Chondrocyte (in vitro differentiated cells): ENCODE measurements at places on chromosomes 16 and 17. TPM values are rescaled to one million over a fixed set of nuclear protein-coding genes. Genes with fewer than 3 reads are reported as not detected.
A peak's percentile ranks its signal among the peaks of the same experiment; 100 is the strongest.

DNA sequence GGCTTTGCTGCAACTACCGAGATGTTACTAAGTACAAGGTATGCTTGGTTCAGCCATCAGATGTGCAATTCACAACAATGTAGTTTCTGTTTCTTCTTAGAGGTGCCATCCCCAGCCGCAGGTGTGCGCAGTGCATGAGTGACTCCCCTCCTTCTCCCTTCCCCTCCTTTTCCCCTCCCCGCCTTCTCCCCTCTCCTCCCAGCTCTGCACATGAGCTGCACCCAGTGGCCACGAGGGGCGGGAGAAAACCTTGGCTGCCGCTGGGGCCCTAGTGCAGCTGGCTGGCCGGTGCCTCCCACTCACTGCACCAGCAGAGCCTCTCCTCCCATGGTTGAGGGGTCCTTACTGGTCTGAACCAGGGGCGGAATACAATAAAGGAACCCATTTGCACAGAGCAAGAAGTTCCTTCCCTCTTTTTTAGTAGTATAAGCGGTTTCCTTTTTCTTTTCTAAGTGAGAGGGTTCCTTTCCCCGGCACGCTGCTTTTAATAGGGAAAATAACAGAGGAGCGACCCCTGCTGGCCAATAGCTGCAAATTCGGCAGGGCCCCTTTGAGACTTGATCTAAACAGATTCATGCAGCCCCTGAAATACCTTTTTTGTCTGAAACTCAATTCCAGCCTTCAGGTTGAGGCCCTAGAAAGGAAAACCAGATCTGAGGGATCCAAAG is 7.8 kb upstream of the CCL15 start:
- no peak overlapping the region for H3K27ac ChIP-seq
- H3K4me3 ChIP-seq, result no peak overlapping the region
- H3K27me3 ChIP-seq, result peaks cover 20% of the 10 kb centered on the region
- DNase-seq, result no peak
- no peaks in the 10 kb centered on the region for H3K4me1 ChIP-seq

Gene SLC5A2
- total RNA-seq, result not detected in 3 replicates

Gene VPS35L
- 68.7 to 83.4 TPM (median 73.6 TPM) in 3 replicates for total RNA-seq

Gene TBC1D3H
- not detected in 3 replicates for total RNA-seq

DNA sequence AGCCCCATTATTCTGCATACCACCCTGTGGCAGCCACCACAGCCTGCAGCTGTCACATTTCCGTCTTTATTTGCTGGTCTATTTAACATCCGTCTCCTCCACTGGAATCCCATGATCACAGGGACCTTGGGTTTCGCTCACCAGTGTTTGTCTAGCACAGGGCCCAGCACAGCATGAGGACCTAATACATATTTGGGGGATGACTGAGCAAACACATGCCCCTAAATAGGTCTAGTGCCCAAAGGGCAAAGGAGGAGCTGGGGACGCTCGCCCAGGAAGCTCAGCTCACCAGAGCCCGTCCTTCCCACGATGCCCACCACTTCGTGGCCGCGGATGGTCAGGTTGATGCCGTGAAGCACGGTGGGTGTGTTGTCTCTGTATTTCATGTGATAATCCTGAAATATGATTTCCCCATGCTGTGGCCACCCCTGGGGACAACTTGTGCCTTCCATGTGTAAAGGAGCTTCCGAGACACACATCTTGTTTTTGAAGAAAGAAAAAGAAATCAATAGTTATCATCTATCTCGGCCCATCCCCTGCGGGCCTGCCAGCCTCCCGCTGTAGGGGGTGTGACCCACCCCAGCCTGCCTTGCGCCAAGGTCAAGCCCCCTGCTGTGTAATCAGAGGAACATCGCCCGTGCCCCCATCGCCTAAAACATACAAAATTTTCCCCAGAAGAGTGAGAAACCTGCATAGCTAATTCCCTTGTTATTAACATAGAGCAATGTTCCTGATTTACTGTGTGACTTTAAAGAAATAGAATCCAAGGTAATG is 21.0 kb upstream of the ABCC12 start:
- no peak overlapping the region for H3K4me3 ChIP-seq
- no peaks in the 10 kb centered on the region for H3K4me1 ChIP-seq
- peaks cover 9% of the 10 kb centered on the region for H3K27me3 ChIP-seq
- H3K27ac ChIP-seq, result no peak overlapping the region
- no peaks in the 10 kb centered on the region for H3K36me3 ChIP-seq

- H3K27ac ChIP-seq, result no peak overlapping the region
- no peaks in the 10 kb centered on the region for H3K4me1 ChIP-seq
- no peak for DNase-seq
- no peak overlapping the region for H3K4me3 ChIP-seq
Observed at GRCh38 chr17:76132574-76133338, 8.3 kb downstream of the FOXJ1 start.

Gene TUBG2
- total RNA-seq, result 26.2 to 36.5 TPM (median 29.2 TPM) in 3 replicates

DNA sequence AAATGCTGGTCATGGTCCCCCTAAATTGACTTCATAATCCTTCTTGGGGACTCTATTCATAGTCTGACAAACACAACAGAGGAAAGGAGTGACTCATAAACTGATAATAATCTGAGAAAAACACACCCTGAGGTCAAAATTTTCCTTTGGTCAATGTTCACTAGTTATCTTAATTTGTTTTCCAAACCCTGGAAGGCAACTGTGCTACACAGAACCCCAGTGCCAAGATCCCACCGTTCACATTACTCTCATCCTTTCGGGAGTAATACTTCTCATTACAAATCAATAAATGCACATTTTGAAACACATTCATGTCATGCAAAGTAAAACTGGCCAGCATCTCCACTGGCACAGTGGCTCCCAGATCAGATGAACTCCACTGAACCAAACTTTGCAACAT is 23.2 kb downstream of the COIL start:
- H3K27me3 ChIP-seq, result no peaks in the 10 kb centered on the region
- H3K36me3 ChIP-seq, result peaks cover 22% of the 10 kb centered on the region
- H3K4me1 ChIP-seq, result no peaks in the 10 kb centered on the region
- no peak overlapping the region for H3K27ac ChIP-seq
- no peak overlapping the region for H3K4me3 ChIP-seq

GRCh38 chr16:2511128-2511800 is 2.5 kb upstream of the ATP6V0C start:
- H3K4me1 ChIP-seq, result peaks cover 21% of the 10 kb centered on the region
- no peak for DNase-seq
- no peaks in the 10 kb centered on the region for H3K36me3 ChIP-seq
- no peak overlapping the region for H3K27ac ChIP-seq
- no peak overlapping the region for H3K4me3 ChIP-seq

DNA sequence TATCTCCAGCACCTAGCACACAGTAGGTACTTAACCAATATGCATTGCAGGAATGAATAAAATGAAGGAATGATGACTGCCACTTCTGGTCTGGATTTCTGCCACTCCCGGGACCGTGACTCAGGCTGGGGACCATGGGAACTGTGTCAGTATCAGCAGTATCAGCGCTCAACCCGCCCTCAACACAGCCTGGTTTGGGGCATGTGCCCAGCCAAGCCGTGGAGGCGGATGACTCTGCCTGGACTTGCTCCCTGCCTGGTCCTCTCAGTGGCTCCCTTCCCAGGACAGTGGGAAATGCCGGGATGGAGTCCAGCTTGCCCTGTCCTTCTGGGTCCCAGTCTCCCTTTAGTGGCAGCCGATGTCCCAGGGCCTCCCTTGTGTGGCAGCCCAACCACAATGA is 55.1 kb downstream of the SRCIN1 start:
- no peak overlapping the region for H3K27ac ChIP-seq
- H3K4me3 ChIP-seq, result no peak overlapping the region
- no peaks in the 10 kb centered on the region for H3K36me3 ChIP-seq
- H3K4me1 ChIP-seq, result no peaks in the 10 kb centered on the region
- peaks cover 33% of the 10 kb centered on the region for H3K27me3 ChIP-seq

DNA sequence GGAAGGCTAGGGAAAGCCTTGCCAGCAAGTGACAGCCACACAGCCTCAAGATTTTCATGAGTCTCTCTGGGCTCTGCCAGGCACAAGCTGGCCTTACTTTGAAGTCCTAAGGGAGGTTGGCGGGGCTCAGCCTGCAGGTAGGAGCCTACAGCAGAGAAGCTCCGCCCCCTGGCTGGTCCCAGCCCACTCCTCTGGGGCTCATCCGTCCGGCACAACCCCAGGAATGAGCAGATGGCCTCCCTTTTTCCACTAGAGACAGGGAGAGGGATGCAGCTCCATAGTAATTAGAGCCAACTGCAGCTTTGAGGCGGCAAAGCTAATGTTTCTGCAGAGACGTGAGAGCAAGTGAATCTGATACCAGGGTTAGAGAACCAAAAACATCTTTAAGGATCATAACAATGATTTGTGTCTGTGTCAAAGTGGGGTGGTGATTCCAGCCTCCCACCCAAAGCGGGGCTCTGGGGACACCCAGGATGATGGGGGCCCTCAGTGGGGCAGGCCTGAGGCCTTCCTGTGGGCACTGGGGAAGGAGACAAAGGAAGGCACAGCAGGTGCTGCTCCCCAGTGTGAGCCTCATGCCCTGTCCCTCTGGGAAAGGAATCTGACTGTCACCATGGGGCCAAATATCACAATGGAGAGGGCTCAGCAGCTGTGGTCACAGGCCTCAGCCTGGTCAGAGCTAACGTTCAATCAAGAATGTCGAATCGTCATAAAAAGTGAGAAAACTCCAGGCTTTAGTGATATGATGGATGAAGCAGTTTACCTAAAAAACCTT is 61.5 kb downstream of the RBFOX3 start:
- peaks cover 24% of the 10 kb centered on the region for H3K27me3 ChIP-seq
- peak; percentile 51 for DNase-seq
- no peaks in the 10 kb centered on the region for H3K36me3 ChIP-seq
- H3K27ac ChIP-seq, result no peak overlapping the region

DNA sequence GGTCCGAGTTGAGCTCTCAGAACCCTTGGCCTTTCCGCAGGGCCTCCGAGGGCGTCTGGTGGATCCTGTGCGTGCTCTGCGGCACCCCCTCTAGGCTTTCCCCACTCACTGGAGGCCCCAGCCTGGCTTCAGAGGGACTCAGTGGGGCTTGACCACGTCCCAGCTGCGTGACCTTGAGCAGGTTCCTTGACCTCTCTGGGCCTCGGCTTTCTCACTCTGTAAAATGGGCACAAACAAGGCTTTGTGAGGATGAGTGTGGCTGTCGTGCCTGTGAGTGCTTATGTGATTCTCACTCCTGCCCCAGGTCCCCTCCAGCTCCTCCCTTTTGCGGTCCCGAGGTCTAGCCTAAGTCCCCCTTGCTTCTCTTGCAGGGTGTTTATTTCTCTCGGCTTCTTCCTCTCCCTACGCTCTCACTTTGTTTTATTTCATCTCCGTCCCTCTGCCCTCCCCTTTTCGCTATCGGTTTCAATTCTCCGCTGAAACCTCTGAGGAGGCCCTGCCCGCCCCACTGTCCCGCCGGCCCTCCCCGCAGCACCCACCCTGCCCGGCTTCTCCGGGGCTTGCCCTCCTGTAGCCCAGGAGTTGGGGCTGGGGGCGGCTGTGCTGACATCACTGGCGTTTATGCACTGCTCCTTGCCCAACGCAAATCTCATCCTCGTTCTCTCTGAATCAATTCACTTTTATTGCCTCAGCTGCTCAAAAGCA is 82.3 kb upstream of the CBX4 start:
- no peak for DNase-seq
- H3K27ac ChIP-seq, result no peak overlapping the region
- peaks cover 13% of the 10 kb centered on the region for H3K4me1 ChIP-seq
- H3K27me3 ChIP-seq, result peaks cover 17% of the 10 kb centered on the region
- no peak overlapping the region for H3K4me3 ChIP-seq

Gene GRIN2A
- total RNA-seq, result not detected in 3 replicates

DNA sequence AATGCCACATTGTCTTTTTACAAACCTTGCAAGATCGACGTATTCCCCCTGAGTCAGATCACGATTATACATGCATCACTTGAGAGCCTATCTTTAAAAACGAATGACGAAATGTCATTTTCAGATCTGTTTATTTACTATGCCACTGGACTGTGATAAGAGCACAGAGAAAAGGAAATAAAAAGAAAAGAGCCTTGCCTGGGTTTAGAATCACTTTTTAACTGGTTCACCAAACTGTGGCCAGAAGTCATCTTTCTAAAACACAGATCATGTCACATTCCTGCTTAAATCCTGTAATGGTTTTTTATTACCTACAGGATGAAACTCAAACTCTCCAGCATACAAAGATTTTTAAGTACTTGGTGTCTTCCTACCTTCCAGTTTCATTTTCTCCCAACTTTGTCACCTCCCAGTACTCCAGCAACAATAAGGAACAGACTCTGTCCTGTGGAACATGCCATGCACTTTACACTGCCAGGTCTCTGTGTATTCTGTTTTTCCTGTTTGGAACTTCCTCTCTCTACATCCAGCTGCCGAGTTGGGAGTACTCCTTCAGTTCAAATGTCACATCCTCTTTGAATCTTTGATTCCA is 91.5 kb downstream of the SNX11 start:
- no peaks in the 10 kb centered on the region for H3K36me3 ChIP-seq
- peaks cover 3% of the 10 kb centered on the region for H3K4me1 ChIP-seq
- DNase-seq, result no peak
- no peak overlapping the region for H3K4me3 ChIP-seq
- H3K27ac ChIP-seq, result no peak overlapping the region
- peaks cover 58% of the 10 kb centered on the region for H3K27me3 ChIP-seq

Gene WDR90
- 17.0 to 36.6 TPM (median 19.2 TPM) in 3 replicates for total RNA-seq

DNA sequence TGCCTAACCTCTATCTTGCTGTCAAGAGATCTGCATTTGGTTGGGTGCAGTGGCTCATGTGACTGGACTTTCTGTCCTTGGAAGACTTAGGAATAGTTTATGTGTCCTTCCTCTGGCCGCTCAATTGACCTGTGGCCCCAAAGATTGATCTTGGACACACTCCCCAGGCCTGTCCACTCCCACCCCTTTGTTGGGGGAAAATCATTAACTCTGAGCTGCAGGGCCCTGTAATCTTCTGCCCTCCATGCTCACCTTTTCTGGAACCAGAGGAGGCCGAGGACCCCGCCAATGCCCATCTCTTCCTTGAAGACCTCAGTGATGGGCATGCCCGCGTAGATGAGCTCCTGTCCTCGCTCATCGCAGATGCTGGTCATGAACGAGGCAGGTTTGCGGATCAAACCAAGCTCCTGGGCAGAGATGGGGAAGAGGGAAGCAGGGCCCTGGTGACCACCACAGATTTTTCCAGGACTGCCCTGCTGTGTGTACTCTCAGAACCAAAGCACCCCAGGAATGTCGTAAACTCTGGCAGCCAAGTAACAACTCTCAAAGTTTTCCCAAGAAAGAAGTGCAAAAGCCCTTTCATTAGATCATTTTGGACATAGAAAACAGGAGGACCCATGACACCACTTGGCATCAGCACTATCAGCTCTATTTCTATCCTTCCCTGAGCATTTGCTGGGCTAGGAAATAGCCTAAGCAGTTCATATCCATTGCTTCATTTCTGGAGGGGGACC is 8.5 kb upstream of the KLHL11 start:
- H3K4me3 ChIP-seq, result no peak overlapping the region
- H3K27ac ChIP-seq, result no peak overlapping the region
- no peaks in the 10 kb centered on the region for H3K4me1 ChIP-seq
- H3K27me3 ChIP-seq, result no peaks in the 10 kb centered on the region

- peaks cover 33% of the 10 kb centered on the region for H3K4me1 ChIP-seq
- DNase-seq, result no peak
- no peaks in the 10 kb centered on the region for H3K36me3 ChIP-seq
Observed at GRCh38 chr17:44222112-44222869, 2.8 kb upstream of the UBTF start.
